ENCODE measurements at places on chromosomes 1 and 21.

DNA sequence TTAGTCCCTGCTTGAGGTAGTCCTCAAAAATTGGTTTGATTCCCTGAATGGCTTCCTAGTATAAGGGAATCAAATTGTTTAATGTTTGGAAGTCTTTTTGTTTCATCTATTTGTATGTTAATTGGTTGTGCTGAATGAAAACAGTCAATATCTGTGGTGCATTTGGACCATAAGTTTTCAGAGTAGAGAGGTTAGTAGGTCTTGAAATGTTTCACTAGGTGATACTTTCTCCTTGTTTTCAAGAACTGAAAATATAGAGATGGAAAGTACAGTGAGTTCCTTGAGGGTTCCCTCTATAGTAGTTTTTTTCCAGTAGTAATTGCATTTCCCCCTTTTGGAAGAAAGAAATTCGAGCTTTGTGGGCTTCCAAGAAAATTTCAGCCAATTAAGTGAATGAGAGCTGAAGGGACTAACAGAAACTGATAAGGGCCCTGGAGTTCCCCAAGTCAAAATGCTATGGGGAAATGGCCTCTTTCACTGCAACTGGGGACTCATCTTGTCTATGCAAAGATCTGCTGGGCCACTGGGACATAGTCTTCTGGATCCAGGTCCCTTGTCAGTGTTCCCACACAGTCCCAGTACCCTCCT, 18.6 kb upstream of the CEP350 start:
- DNase-seq: no peak

DNA sequence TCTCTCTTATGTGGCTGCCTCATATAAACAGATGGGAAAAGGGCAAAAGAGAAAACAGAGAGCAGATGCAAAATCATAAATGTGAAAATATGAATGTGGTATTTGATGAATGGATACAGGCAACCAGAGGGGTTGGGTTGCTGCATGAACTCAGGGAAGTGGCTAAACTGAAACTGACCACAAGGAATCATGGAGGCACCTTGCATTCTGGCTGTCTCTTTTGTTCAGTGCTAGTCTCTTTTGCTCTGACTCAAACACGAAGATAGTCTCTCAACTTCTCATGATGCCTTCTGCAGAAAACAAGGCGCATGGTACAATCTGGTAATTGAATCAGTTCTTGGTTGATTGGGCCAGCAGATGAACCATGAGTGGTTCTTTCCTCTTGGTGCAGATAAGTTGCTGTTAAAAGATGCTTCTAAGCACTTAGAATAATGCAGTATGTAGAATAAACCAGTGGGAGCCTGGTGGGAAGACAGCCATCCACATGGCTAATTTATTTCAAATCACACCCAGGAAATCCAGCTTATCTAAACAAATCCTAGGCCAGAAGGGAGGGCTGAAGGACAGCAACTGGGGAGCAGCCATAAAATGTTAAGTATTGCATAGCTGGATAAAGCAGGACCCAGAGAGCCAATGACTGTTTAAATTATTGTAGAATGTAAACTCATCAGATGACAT, 64.2 kb downstream of the HLX start:
- DNase-seq: no peak

DNA sequence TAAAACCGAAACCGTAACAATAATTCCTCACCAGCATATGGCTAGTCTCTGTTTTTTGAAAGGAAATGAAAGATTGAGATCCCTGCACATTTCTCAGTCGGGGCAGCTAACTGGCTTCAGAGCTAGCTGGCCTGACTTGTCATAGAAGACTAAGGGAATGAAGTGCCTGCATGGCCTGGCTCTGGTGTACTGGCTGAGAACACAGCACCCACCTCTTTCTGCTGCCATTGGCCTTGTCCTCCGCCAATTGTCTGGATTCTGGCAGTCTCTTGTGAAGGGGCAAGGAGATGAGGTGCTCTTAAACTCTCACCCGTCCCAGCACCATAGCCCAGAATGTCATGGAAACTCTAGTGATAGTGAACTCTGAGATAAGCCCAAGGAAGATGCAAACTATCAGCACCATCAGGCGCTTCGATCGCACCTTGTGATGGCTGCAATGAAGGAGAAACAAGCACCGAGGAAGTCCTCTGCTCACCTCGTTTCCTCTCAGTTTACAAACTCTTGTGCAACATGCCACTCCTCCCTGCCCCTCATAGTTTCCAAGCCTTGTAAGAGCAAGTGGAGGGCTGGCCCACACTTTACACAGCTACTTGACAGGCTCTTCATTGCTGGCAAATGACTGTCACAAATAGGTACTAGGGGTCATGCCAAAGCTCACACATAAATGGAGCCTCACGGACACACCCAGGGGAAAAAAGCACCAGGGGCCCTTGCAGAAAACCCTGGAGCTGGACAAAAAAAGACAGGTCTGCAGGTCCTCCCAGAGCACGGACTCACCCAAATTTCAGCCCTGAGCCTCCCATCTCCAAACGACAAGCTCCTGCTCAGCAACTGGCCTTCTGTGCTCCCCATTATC, 16.4 kb downstream of the INPP5B start:
- no peak for DNase-seq

DNA sequence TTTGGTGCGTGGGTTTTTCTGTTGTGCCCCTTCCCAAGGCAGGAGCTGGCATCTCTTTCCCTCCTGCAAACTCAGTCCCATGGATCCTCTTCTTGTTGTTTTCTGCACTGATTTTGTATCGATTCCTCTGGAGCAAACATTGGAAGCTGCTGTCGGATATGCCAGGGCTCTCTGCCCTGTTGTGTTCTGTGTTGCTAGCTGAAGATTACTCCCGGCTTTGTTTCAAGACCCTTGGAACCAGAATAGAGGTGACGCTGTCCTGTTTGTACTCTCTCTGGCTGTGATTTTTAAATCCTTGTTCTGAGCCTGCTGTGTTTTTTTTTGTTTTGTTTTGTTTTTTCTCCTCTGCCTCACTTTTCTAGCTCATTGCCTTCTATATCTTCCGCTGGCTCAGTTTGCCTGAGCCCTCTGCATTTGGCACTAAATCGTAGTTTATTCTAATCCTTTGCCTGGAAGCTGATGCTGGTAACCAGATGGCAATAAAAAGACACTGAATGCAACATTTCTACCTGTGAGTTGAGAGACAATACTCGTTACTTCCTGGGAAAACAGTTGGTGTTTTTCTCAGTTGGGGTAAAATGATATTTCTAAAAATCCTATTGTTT, 67.0 kb downstream of the BACH1 start:
- no peak for DNase-seq

DNA sequence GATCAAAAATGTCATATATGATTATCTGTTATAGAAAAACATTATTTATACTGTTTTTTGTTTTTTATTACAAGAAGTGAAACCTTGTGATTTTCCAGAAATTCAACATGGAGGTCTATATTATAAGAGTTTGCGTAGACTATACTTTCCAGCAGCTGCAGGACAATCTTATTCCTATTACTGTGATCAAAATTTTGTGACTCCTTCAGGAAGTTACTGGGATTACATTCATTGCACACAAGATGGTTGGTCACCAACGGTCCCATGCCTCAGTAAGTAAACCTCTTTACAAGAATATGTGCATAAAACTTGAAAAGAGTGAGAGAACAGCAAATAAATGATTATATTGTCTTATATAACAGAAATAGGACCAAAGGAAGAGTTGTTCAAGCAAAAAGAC, 14.5 kb downstream of the CFHR4 start:
- no peak for DNase-seq

- no peak for DNase-seq
These were observed 136.4 kb downstream of the SETD4 start for GRCh38 chr21:35923971-35924370.

GRCh38 chr1:190243056-190243455, 234.6 kb downstream of the BRINP3 start:
- no peak for DNase-seq

GRCh38 chr1:23913212-23913880, at the start of gene CNR2:
Gene CNR2, minus strand, starts transcription at chr1:23913362. Its CDS starts 37,745 bp downstream, at chr1:23875617.
- peak; percentile 33 for DNase-seq

GRCh38 chr1:230907472-230908205, 39.3 kb upstream of the C1orf198 start:
- DNase-seq: no peak

GRCh38 chr1:202856014-202856413, 32.9 kb downstream of the RABIF start:
- DNase-seq: no peak

DNA sequence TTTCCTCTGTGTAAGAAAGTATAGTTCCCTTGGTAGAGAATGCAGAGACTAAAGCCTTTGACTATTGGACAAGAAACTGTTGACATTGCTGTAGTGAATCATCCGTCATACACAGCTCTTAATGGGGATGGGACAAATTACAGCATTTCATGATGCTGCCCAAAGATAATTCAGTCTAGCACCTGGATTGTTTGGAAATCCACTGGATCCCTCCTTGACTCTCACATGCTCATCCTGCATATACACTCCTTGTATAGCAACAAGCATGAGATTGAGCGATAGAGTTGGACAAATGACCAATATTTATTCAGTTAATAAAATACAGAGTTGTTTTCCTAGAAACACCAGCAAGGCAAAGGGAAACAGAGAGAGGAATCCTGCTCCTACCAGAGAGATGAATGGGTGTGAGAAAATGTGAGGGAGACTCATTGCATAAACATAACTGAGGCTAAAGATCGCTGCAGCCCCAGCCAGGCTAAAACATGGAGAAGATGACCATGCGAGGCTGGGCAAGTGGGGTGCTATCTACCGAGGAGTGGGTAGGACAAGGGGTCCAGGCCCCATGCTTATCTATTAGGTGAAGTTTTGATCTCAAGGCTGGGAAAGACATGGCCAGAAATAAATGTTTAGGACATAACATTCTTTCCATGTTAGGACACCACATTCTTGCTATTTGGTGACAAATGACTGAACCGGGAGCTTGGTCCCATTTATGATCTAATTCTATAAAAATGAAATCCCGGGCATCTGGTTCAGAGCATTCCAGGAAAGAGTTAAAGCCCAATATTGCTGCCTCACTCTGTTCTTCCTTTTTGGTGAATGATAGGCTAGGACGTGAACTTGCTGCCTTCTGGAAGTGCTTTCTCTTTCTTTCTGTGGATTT, 153.2 kb downstream of the TGFB2 start:
- no peak for DNase-seq

DNA sequence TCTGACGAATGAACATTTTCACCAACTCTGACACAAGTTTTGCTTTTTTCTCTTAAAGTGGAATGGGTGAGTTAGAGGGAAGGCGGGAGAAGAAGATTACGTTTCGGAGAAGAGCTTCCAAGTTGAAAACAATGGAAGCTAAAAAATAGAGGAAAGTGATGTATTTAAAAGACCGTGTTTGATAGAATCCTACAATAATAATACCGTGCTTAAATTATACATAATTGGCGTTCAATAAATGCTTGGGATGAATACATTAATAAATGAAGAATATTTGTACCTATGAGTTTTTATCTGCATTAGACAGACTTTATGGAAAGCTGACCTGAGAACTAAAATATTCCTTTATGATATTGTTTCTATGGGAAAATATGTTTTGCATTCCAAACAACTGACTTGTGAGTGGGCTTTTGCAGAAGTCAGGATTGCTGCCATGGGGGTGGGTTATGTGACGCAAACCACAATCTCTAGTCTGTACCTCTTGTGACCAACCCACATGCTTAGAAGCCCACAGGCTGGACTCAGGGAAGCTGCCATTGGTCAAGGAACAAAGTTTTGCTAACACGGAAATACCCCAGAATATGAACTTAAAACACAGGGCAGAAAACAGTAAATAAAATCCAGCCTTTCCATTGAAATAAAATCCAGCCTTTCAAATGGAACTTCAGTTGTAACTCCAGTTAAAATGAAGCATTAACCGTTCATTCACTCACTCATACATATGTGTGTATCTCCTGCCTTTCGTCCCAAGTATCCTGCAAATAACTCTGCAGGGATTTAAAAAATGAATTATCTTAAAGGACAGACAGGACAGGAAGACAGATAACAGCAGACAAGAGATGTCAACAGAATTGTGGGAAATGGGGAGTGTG, 21.3 kb upstream of the ATF3 start:
- DNase-seq: no peak
